AG04450 (cell line): ENCODE measurements at places on chromosomes 3 and 15.

GRCh38 chr3:143173242-143173641 lies 53.7 kb downstream of the CHST2 start:
- DNase-seq: no peak

DNA sequence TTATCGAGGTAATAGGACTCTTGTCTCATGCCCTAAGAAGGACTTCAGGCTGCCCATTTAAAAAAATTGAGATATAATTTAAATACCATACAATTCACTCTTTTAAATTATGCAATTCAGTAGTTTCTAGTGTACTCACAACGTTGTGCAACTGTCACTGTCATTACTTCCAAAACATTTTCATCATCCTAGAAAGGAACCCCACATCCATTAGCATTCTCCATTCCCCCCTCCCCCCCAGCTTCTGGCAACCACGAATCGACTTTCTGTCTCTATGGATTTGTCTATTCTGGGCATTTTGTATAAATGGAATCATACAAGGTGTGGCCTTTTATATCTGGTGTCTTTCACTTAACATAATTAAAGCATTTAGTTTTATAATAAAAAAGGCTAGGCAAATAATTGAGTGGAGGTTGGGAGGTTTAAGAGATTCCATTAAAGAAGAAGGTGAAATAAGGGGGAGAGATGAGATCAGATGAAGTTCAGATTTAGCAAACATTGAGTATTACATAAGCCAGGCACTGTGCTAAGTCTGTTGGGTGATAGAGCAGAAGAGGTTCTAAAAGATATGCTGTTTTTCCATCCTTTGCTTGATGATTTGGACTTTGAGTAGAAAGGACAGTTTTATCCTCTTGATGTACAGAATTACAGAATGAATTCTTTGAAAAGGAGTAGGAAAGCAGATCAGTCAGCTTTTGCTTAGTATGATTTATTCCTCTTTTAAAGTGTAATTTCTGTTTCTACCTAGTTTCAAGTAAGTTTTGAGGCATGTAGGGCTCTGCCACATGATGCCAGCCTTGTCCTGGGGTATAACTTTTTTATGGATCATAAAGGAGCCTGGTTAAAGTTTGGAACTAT lies 36.3 kb downstream of the UBE2E2 start:
- DNase-seq: no peak

- no peak for DNase-seq
These were observed 53.3 kb upstream of the CMSS1 start for GRCh38 chr3:99764377-99764776.

- DNase-seq: no peak
These were observed 328.6 kb upstream of the RGMA start for GRCh38 chr15:93417631-93418030.

DNA sequence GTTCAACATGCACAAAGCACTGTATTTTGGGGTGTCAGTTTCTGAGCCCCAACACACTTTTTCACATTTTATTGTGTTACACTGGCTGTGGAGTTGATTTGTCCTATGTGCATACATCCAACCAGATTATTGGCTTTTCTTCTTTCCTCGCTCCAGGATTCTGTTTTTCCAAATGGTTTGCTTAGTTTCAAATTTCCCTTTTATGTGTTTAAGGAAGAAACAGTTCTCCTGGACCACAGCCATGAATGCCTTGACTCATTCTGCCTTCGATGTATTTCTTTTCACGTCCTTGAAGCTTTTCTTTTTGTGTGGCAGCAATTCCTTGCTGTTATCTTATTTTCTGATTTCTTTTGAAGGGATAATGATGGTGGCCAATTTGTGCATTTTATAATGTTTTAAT lies 53.8 kb downstream of the CACNA2D3 start:
- no peak for DNase-seq

DNA sequence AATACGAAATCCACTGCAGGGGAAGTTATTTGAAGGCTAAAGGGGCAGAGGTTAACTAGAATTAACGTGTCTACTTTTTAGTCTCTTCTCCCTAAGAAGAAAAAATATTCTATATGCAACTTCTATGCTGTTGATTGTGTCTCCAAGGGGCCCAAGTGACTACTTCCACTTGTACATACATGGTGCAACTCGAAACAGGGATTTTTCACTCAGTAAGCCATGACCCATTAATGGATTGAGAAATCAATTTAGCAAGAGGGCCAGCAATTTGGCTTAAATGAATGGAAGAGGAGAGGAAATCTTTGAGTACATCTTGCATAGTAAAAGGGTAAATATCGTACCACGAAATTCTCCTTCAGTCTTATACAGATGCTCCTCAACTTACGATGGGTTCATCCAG lies 151.1 kb upstream of the HES1 start:
- no peak for DNase-seq

DNA sequence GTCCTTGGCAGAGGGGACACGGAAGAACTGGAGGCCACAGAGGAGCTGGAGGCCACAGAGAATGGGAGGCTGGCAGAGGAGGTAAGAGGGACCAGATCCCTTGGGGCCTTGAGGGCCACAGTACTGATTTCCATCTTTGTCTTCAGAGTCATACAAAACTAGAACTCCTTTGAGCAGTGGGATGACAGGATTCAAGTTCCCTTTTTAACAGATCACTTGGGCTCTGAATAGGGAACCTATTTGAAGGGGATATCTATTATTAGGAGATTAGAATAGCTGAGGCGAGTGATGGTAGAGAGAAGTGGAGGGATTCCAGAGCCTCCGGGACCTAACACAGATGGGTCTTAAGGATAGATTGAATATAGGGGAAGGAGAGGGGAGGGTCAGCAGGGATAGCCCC lies 55.7 kb downstream of the OXNAD1 start:
- no peak for DNase-seq

DNA sequence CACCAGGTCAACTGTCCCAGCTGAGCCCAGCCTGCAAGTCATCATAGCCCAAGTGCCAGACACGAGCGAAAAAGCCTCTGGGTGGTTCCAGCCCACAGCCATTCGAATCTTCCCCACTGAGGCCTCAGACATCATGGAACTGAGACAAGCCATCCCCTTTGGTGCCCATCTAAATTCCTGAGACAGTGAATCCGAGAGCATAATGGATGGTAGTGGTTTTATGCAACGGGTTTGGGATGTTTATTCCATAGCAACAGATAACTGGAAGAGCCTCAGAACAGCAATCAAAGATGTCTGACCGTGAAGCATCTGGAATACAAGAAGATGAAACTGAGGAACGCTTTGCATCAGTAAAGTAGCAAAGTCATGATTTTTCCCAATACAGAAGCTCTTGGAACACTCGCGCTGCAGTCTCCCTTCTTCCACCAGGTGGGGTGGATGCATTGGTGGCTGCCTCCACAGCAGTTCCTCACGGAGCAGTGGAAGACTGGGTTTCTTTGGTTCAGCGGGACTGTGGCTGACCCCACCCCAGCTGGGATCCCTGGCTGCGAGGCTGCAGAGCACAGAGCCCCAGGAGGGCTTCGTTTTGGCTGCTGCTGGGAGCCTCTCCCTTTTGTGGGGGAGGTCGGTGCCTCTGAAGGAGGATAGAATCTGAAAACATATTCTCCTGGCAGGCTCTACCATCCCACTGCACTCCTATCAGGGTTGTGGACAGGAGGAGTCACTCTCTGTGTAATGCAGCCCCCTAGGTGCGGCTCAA lies 26.4 kb upstream of the PDE8A start:
- DNase-seq: peak; percentile 52

DNA sequence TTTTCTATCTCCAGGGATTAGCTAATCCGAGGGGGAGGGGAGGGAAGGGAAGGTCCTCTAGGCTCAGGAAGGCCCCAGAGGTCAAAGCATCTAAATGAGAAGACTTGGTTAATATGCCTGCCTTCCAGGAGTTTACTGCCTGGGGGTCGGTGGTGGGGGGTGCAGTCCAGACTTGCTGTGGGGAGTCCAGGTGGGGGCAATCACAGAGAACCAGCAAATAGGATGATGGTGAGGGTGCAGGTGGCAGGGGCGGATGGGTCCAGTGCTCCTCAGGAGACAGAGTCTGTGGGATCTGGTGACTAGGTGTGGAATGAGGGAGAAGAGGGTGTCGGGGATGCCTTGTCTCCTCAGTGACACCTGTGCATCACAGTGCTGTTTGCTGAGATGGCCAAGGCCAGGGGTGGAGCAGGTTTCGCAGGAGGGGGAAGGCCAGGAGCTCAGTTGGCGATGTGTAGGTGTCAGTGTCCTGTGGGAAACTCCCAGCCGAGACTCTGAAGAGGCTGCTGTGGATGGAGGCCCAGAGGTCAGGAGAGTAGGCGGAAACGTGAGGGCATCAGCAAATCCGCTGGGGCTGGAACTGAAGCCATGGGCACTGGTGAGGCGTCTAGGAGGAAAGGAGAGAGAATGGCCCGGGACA lies 8.1 kb downstream of the CFAP100 start:
- DNase-seq: no peak

DNA sequence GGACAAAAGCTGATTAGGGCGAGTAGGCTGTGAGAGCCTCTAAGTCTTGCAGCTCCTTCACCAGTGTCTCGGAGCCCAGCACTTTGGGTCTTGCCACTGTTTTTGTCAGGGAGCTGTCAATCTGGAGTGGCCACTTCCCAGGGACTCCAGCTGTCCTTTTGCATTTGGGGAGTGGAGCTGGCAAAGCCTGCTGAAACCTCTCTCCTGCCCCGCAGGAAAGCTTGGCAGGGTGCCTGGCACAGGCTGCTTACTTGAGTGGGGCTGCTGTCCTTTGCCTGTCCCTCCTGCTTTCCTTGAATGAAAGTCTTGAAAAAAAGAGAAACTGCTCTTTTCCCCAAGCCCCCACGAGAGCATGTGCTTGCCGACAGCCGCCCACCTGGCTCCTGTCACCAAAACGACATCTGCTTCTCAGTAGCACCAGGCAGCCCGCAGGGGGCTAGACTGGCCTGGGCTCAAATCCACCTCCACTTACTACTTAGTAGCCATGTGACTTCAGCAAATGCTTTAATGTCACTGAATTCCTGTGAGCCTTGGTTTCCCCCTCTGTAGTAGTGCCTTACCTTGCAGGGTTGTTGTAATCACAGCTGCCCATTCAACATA lies 13.7 kb downstream of the USP13 start:
- no peak for DNase-seq

DNA sequence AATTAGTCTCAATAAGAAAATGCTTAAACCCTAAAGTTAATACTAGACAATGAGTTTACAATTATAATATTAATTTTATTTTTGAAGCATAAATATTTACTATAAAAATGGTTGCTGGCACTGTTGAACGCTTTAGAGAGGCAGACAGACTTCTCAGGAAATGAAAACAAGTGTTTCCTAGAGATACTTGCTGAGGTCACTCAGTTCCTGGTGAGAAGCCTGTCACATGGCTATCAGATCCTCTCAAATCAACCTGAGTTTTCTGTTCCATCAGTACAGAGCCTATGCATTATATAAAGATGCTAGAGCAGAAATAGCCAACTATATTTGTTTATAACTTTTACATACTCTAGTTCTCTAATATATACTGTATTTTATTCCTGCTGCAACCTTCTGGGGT lies 109.2 kb downstream of the MYO5A start:
- DNase-seq: no peak

DNA sequence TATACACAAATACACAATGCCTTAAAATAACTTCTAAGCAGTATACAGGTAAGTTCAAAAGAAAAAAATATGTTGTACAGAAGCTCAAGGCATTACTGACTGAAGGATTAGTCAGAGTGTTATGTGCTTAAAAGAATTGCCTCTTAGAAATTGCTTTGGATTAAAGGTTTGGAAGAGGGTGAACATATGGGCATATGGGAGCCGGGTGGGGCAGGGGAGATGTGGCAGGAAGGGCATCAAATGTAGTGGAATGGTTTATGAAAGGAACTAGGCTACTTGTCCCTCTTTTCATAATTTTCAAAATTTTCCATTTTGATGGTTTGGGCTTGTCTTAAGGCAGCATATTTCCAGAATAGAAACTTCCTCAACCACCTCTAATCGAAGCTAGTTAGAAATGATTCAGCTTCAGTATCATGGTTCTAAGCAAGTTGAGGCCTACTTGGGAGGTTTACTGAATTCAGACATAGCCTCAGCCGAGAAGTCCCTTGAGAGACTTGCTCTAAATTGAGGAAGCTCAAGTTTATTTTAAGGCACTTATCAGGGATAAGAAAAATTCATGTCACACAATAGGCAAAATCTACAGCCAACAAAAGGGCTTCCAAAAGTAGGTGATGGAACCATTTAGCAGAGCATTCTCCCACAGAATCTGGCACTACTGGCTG lies 10.1 kb upstream of the GOLGB1 start:
- no peak for DNase-seq

GRCh38 chr3:152352554-152352953 lies 83.8 kb downstream of the MBNL1 start:
- no peak for DNase-seq
